ENCODE measurements at places on chromosomes 7 and 10. TPM values are rescaled to one million over a fixed set of nuclear protein-coding genes. Genes with fewer than 3 reads are reported as not detected.
A peak's percentile ranks its signal among the peaks of the same experiment; 100 is the strongest.

PTPN12 gene
- total RNA-seq = 79.7 TPM

GRCh38 chr7:85815526-85815925, 628.7 kb upstream of the SEMA3D start:
- DNase-seq = no peak

DNA sequence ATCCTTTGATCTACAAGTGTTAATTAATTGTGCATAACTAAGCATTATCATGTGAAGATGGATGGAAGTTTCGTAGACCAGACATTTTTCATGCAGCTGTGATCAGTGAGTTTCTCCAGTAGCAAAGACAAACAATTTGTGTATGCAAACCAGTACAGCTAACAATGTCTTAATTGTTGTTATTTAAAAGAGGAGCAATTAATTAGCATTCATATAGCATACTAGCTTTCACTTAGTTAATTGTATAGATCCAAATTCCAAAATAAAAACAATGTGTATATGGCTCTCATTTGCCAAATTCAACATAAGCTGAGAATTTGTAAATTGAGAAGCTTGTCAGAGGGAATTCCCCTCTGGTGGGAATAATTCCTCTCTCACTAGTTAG, 22.6 kb upstream of the PRKCQ start:
- no peak for DNase-seq

- no peak for DNase-seq
Observed at GRCh38 chr7:6197801-6198551, 74.4 kb downstream of the CYTH3 start.

ZP3 gene
- not detected for total RNA-seq

- DNase-seq = no peak
Observed at GRCh38 chr7:51067757-51068156, 248.9 kb downstream of the COBL start.

- DNase-seq = no peak
Observed at GRCh38 chr10:35451151-35452016, 115.1 kb downstream of the CCNY start.

OR2A12 gene
- not detected for total RNA-seq

GRCh38 chr7:77439572-77439971, 23.4 kb upstream of the GSAP start:
- peak; percentile 48 for DNase-seq

CACNA2D1 gene
- total RNA-seq = 25.2 TPM

DNA sequence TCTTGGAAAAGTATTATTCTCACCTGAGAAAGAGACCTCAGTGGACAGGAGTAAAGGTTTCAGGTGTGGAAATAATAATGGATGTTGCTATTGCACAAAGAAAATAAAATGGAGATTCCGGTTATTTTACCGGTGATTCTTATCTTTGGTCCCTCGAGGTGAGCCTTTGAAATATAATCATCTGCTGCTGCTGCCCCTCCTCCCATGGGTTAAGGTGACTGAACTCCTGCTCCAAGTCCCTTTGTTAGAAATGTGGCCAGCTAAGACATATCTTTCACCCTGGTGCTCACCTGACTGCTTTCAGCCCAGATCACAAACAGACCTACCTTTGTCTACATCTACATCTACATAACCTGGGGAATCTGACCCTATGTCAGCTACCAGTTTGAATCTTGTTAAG, 5.7 kb downstream of the CUBN start:
- no peak for DNase-seq

NOC3L gene
- total RNA-seq = 15.5 TPM

PAOX gene
- 6.5 TPM for total RNA-seq

DNA sequence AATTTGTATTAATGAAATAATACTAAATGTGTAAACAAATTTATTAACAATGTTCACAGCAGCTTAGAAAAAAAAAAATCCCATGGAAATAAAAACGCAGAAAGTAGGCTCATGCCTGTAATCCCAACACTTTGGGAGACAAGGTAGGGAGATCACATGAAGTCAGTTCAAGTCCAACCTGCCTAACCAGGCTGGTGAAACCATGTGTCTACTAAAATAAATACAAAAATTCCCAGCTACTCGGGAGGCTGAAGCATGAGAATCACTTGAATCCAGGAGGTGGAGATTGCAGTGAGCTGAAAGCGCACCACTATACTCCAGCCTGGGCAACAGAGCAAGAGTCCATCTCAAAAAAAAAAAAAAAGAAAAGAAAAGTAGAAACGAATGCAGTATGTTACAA, 36.2 kb downstream of the LARP4B start:
- DNase-seq = no peak

GPER1 gene
- 3.0 TPM for total RNA-seq

GRCh38 chr10:93604146-93604545, 3.1 kb upstream of the RBP4 start:
- no peak for DNase-seq

- no peak for DNase-seq
Observed at GRCh38 chr7:74193054-74193453, 16.8 kb upstream of the LAT2 start.

- DNase-seq = no peak
Observed at GRCh38 chr7:6160191-6160623, 112.2 kb downstream of the CYTH3 start.

HEPACAM2 gene
- total RNA-seq = not detected

RNF32 gene
- total RNA-seq = 1.7 TPM

- no peak for DNase-seq
Observed at GRCh38 chr10:61408105-61408504, 45.1 kb downstream of the TMEM26 start.

APBB1IP gene
- not detected for total RNA-seq

DNA sequence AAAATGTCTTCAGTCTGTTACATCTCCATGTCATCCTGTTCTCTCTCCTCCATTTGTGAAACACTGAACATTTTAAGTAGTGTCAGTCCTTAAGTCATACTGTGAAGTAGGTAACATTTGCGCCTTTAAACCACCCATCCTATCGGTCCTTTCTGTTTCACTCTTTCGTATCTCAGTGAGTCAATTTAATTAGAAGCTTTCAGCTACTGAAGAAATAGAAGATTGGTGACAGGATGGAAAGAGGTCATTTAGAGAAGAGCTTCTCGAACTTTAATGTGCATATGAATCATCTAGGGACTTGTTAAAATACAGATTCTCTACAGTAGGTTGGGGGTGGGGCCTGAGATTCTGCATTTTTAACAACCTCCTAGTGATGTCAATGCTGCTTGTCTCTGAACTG, 113.4 kb downstream of the SRI start:
- no peak for DNase-seq

All from osteocyte (in vitro differentiated cells).